ENCODE measurements at places on chromosomes 13 and 19.
A peak's percentile ranks its signal among the peaks of the same experiment; 100 is the strongest.

GRCh38 chr13:71055644-71056043 lies 811.4 kb downstream of the DACH1 start:
- no peak for DNase-seq
- H3K27me3 ChIP-seq: no peaks in the 10 kb centered on the region
- no peak overlapping the region for H3K27ac ChIP-seq
- H3K4me3 ChIP-seq: no peak overlapping the region
- H3K36me3 ChIP-seq: no peaks in the 10 kb centered on the region

- H3K36me3 ChIP-seq: no peaks in the 10 kb centered on the region
- H3K27me3 ChIP-seq: no peaks in the 10 kb centered on the region
- no peak overlapping the region for H3K27ac ChIP-seq
Measured at GRCh38 chr13:68254151-68254550, 1024.0 kb upstream of the PCDH9 start.

- H3K4me3 ChIP-seq: no peak overlapping the region
- no peak for DNase-seq
- no peaks in the 10 kb centered on the region for H3K27me3 ChIP-seq
Measured at GRCh38 chr19:23804676-23805075, 46.0 kb upstream of the ZNF681 start.

GRCh38 chr19:47183601-47184000 lies 47.4 kb downstream of the BBC3 start:
- no peak for DNase-seq
- no peak overlapping the region for H3K27ac ChIP-seq
- no peaks in the 10 kb centered on the region for H3K27me3 ChIP-seq
- no peaks in the 10 kb centered on the region for H3K4me1 ChIP-seq
- no peaks in the 10 kb centered on the region for H3K36me3 ChIP-seq

- H3K36me3 ChIP-seq: no peaks in the 10 kb centered on the region
- H3K27ac ChIP-seq: no peak overlapping the region
- no peaks in the 10 kb centered on the region for H3K27me3 ChIP-seq
- no peak overlapping the region for H3K4me3 ChIP-seq
- no peaks in the 10 kb centered on the region for H3K4me1 ChIP-seq
Measured at GRCh38 chr19:39676004-39676403, 20.3 kb downstream of the LGALS16 start.

DNA sequence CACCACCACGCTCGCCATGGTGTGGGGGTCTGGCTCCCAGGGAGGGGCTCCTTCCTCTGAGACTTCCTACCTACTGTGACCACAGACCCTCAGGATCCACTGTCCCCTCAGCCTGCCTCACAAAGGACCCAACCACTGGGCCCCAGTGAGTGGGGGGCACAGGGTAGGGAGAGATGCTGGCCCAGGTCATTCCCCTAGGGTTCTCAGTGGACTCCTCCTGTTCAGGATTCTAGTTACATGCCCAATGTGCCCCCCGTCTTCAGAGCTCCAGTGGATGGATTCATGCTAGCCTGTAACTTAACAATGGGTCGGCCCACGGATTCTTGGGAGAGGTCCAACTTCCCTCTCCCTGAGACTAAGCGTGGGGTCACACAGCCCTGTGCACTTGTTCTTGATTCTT lies at the start of gene TSKS:
Gene TSKS, minus strand, starts transcription at position 77 of the 400 bp plus-strand sequence. Its CDS starts 59 bp downstream, at position 18.
- no peak within 1 kb of the TSS for H3K4me3 ChIP-seq
- H3K27ac ChIP-seq: peak within 1 kb of the TSS; percentile 81
- H3K27me3 ChIP-seq: no peaks in the 10 kb centered on the region
- no peak for DNase-seq
- H3K36me3 ChIP-seq: no peaks in the 10 kb centered on the region

- H3K27me3 ChIP-seq: no peaks in the 10 kb centered on the region
- H3K4me1 ChIP-seq: no peaks in the 10 kb centered on the region
- no peak overlapping the region for H3K27ac ChIP-seq
- no peak for DNase-seq
- H3K4me3 ChIP-seq: no peak overlapping the region
Measured at GRCh38 chr13:100543872-100544602, 44.6 kb downstream of the GGACT start.

GRCh38 chr13:72960114-72960513 lies 98.7 kb upstream of the KLF5 start:
- H3K27ac ChIP-seq: no peak overlapping the region
- H3K4me3 ChIP-seq: no peak overlapping the region
- DNase-seq: no peak
- H3K27me3 ChIP-seq: no peaks in the 10 kb centered on the region
